ENCODE measurements at places on chromosomes 5 and 9.

DNA sequence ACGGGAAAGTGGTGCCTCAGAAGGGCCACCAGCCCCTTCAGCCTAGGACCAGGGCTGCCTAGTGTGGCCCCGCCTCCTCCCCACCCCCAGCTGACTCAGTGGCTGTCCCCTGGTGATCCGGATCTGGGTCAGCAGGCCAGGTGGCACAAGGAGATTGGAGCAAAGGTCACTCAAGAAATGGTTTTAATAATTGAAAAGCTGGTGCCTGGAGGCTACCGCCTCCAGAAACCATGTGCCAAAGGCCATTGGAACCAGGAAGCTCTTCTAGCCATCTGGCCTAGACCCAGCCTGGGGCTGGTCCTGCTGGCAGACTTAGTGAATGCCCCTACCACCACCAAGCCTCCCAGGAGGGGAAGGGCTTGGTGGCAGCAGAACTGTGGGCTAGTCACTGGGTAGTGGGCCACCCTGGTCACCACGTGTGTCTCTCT is 1.5 kb downstream of the ST6GALNAC4 start:
- no peak for DNase-seq

- DNase-seq = no peak
These were observed 36.0 kb downstream of the PRDM6 start for GRCh38 chr5:123124859-123125595.

DNA sequence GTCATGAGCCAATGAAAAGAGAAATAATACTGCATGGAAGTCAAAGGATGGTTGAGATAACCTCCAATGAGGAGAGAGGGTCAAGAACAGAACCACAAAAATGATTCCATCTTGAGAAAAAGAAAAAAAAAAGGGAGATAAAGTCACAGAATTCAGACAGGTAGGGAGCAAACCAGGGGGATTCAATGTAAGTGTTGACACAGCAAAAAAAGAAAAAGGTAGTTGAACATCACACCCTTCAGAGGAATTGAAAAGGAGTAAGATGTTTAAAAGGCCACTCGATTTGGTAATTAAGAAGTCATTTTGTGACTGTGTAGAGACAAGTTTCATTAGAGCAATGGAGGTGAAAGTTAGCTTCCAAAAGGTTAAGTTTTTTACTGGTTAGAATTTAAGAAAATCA is 79.3 kb downstream of the ERP44 start:
- DNase-seq = no peak

DNA sequence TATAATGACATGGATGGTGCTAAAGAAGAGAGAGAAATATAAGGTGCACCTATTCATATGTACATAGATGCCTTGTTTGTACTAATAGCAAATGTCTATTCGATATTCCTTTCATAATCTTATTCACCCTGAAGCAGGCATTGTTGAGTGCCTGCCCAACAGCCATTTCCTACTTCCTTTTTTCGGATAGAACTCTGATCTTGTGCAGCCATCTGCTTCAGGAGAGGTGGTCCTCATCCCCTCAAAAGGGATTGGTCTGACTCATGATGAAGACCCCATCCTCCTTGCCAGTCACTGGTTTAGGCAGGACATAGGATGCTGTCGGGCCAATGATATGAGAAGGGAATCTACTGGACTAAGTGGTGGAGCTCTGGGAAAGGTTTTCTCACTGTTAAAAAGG is 8.4 kb upstream of the RANBP3L start:
- DNase-seq = no peak

- no peak for DNase-seq
These were observed 278.2 kb downstream of the CSNK1G3 start for GRCh38 chr5:123790226-123790625.

Measured in activated CD8-positive, alpha-beta memory T cell treated with anti-CD3 and anti-CD28 coated beads for 1 hour (primary cell).